ENCODE measurements at places on chromosomes 16 and 17.
A peak's percentile ranks its signal among the peaks of the same experiment; 100 is the strongest.

DNA sequence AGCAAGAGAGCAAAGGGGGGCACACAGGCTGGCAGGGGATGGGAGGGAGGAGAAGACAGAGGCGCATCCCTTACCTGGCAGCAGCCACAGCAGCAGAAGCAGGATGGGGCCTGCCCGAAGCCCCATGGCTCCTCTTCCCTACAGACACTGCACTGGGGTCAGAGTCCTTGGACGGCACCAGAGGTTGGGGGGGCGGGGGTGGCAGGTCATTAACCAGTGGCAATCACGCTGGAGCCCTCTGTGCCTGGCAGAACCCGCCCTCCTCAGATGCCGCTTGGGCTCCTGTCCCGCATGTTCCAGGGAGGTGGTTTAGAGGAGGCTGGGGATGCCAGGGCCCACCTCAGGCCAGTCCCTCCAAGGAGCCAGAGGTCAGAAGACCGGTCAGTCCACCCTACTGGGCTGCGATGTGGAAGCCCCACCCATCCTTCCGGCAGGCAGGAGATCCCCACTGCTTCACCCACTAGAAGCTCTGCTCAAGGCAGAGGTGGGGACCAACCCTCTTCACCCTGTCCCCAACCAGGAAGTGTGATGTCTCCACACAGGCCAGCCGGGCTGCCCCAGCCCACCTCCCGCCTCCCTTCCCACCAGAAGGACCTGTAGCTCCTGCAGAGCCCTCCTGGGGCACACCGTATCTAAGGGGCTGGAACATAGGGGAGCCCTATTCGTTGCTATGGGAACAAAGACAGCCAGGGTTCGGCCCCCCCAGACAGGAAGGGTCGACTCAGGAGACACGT lies 11.7 kb downstream of the ZG16B start:
- no peak for DNase-seq

GRCh38 chr16:4556580-4556979 lies 440 bp downstream of the C16orf96 start:
- no peak for DNase-seq

DNA sequence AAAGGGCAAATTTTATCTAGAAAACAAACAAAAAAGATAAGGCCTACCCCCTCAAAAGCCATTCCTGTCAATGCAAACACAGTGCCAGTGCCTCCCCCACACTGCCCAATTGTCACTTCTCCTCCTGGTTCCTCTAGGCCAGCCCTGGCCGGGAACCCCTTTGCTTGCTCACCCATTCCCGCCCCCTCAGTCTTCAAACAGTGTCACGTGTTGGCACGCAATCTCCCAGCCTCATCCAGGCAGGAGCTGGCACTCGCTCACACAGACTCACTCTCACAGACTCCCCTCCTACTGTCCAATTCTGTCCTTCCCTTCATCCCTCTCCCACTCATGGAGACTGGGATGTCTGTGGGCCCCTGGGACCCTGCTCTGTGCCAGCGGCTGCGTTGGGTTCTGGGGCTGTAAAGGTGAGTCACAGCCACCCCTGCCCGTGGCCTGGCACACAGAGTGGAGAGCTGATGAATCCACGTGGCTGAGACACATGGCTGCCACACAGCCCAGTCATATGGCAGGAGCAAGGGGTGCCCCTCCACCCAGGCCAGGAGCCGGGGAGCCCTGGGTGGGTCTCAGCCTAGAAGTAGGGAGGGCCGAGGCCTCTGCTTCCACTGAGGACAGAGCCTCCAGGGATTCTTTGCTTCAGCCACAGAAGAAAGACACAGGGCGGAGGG lies 54.8 kb downstream of the VAC14 start:
- peak; percentile 83 for DNase-seq

DNA sequence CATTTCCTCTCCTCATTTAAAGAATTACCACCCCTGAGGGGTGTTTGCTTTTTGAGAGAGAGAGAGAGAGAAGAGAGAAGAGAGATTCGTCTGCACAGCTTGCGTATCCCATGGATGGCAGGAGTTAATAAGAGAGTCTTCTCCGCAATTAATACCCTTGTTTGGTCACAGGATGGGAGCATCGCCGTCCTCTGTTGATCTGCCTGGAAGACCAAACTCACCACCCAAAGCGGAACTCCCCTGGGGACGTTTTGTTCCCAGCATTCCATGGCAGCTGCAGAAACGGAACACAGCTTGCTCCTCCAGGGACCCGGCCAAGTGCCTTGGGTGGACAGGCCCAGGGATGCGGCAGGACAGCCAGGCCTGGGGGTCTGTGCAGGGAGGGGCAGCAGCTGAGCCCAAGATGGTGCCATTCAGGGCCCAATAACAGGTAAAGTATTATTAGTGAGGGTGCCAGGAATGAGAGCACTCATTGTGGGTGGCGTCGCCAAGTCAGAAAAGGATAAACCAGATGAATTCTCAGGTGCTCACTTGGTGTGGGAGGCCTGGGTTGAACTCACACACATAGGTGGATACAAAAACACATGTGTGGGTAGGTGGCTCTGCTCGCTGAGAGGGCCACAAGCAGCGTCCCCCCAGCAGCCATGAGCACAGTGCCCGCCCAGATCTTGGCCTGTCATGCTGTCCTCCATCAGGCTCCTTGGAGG lies 83.1 kb downstream of the NT5M start:
- DNase-seq = no peak

GRCh38 chr16:67654403-67654911 lies 5.6 kb downstream of the ACD start:
- DNase-seq = peak; percentile 71

DNA sequence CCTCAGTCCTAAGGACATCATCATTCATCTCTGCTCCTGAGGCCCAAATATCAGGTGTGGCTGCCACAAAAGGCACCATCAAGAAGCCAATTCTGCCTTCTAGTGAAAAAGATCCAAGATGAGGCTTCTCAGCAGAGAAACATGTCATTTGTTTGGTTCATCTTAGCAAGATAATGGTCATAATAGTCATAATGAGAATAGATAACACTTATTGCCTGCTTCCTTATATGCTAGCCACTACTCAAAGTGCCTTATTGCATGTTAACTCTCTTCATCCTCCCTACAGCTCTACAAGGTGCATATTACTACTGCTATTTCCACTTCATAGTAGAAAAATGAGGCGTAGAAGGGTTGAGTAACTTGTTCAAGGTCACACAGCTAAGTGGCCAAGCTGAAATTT lies 45.0 kb upstream of the MRPS23 start:
- no peak for DNase-seq

- peak; percentile 19 for DNase-seq
These were observed 35.2 kb downstream of the HSBP1 start for GRCh38 chr16:83842756-83843507.

Data from left lung (tissue), 14 donors.